ENCODE measurements at places on chromosomes 12 and 14. TPM values are rescaled to one million over a fixed set of nuclear protein-coding genes. Genes with fewer than 3 reads are reported as not detected.

- DNase-seq, result no peak
Observed at GRCh38 chr14:92600318-92601053, 86.9 kb downstream of the RIN3 start.

Gene GALNT6
- 12.5 TPM for total RNA-seq

DNA sequence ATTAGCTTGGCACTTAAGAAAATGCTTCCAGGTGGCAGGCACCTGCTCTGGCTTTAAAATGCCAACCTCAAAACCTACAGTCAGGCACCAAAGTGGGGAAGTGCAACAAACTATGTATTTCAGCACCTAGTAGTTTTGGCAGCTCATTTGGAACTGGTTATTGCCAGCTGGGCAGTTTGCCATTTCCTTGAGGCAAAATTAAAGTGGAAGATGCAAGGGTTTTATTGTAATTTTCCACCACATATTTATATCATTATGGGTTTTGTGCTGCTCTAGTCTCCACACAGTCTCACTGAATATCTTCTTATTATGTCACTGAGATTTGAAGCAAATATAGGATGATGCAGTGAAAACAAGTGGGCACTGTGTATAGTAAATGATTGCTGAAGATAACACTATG, 117.0 kb downstream of the PRKD1 start:
- DNase-seq, result no peak

Gene TSHR
- total RNA-seq, result not detected

DNA sequence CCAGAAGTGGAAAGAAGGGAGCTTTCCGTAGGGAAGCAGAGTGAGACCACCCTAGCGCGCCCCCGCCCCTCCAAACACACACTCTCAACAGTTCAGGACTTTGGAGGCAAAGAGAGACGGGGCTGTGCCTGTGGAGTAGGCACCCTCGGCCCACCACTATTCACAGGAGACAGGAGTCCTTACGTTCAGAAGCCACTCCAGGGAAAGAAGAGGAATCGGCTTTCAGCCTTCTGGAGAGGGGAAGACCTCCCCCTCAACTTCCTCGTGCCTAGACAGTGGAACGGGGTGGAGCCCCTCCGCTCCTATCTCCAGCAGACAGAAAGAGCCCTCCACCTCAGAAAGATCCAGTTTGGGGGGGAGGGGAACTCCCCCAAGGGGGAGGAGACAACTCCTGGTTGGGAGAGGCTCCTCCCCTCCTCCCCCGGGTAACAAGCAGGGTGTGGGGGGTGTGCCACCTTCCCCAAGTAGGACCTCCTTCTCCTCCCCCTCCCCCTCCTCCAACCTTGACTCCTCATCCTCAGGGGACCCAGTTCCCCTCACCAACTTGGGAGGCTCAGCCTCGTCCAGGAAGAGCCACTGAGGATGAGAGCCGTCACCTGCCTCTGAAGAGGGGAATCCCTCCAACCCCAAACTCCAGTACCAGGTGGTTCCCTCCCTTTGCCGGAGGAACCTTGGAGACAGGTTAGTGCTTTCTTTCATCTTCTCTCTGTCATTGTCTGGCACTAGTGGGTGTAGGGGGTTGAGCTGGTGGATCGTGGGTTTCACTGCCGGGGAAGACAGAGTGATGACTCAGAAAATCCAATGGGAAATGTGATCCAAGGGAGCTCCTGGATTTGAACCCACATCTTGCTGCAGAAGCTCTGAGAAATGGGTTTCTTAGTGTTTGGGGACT, 883 bp downstream of the FOXJ2 start:
- peak; percentile 42 for DNase-seq
